ENCODE measurements at places on chromosomes 12 and 14.
A peak's percentile ranks its signal among the peaks of the same experiment; 100 is the strongest.

DNA sequence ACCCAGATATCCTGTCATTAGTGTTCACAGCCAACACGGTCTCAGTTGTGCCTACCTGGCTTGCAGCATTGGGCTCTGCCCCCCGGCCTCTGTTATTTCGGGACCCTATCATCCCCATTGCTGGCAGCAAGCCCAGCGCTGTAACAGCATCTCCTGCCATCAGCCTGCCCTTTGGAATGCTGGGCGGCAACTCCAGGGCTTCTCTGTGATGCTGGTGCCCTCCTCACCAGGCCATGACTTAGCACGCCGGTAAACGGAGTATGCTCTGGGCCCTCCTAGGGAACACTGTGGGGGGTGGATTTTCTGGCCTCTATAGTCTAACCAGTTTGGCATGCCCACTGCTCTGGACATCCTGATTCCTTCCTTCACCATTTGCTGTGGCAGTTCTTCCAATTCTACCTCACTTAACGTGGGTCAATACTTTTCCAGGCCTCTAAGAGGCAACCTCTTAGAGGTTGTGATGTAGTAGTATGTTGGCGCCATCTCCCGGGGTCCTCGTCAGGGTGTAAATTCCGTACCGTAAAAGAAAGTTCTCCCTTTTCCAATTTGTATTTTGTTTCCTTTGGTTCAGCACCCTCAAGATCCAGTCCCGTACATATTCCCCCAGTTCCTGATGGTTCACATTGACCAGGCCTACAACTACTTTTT lies 80.0 kb downstream of the SINHCAF start:
- no peak for DNase-seq

- DNase-seq: no peak
Observed at GRCh38 chr14:103695296-103696069, 19.8 kb downstream of the XRCC3 start.

DNA sequence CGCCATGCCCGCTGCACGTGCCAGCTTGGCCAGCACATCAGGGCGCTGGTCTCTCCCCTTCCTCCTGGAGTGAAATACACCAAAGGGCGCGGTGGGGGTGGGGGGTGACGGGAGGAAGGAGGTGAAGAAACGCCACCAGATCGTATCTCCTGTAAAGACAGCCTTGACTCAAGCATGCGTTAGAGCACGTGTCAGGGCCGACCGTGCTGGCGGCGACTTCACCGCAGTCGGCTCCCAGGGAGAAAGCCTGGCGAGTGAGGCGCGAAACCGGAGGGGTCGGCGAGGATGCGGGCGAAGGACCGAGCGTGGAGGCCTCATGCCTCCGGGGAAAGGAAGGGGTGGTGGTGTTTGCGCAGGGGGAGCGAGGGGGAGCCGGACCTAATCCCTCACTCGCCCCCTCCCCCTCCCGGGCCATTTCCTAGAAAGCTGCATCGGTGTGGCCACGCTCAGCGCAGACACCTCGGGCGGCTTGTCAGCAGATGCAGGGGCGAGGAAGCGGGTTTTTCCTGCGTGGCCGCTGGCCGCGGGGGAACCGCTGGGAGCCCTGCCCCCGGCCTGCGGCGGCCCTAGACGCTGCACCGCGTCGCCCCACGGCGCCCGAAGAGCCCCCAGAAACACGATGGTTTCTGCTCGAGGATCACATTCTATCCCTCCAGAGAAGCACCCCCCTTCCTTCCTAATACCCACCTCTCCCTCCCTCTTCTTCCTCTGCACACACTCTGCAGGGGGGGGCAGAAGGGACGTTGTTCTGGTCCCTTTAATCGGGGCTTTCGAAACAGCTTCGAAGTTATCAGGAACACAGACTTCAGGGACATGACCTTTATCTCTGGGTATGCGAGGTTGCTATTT lies 914 bp upstream of the CCND2 start:
- peak; percentile 79 for DNase-seq

GRCh38 chr12:111303531-111303930 lies 65.4 kb downstream of the PHETA1 start:
- DNase-seq: no peak

DNA sequence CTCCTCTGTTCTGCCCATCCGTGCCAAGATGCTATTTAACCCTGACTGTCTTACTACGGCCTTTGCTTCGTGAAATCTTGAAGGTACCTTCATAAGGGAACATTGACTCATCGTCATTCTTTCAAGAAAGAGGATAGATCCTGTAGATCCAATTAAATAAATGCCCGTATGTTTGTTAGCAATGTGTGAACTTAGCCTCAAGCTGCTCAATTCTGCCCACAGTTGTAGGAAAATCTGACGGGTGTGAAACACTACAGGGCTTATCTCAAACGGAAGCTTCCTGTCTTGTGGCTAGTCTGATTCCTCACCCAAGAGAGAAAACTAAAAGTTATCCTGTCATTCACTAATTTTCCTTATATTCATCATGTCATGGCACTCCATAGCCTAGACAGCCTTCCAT lies 168.0 kb upstream of the TBX3 start:
- DNase-seq: no peak

GRCh38 chr12:57340104-57340503 lies 89.1 kb upstream of the STAC3 start:
- no peak for DNase-seq

- no peak for DNase-seq
Observed at GRCh38 chr12:90327793-90328743, 619.4 kb upstream of the ATP2B1 start.

GRCh38 chr12:110501399-110501751 lies 536 bp downstream of the VPS29 start:
- DNase-seq: peak; percentile 5

- DNase-seq: no peak
Observed at GRCh38 chr12:27221625-27222387, 22.3 kb upstream of the STK38L start.

- DNase-seq: no peak
Observed at GRCh38 chr14:24399999-24400718, 1.4 kb downstream of the NYNRIN start.

DNA sequence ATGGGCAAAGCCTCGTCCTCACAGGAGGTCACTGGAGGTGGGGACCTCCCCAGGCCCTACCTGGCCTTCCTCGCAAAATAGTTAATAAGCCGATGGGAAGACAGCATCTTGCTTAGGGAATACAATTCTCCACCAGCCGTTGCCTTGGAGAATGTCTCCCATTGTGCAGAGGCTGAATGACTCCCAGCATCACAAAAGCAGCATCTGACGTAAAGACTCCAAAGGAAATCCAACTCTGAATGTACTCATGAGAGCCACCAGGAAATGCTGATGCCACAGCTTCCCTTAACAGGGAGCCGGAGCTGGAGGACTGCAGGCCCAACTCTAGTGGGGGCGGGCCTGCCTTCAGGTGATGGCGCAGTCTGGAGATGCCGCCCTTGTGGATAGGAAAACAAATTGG lies 15.5 kb downstream of the CCDC63 start:
- DNase-seq: no peak

DNA sequence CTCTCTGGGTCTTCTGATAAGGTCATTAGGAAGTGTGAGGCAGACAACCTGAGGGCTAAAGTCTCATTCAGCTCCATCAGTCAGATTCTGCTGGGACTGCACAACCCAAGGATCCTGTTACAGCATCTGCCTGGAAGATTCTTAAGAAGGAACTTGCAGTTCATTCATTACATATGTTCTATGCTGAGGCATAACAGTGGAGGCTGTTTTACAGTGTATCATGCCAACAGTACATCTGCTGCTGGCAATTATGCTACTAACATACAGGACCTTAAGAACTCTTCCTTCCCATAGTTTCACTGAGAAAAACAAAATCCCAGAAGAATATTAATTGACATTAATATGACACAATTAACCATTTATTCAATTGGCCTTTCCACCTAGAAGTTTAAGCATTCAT lies 968.6 kb downstream of the DIO2 start:
- no peak for DNase-seq

DNA sequence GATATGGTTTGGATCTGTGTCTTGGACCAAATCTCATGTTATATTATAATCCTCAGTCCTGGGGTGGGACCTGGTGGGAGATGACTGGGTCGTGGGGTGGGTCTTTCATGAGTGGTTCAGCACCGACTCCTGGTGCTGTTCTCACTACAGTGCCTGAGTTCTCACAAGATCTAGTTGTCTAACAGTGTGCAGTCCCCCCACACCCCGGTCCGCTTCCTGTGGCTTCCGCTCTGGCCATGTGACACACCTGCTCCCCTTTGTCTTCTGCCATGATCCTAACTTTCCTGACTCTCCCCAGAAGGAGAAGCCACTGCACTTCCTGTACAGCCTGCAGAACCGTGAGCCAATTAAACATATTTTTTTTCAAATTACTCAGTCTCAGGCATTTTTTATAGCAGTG lies 1262.2 kb downstream of the TMEM121 start:
- no peak for DNase-seq

DNA sequence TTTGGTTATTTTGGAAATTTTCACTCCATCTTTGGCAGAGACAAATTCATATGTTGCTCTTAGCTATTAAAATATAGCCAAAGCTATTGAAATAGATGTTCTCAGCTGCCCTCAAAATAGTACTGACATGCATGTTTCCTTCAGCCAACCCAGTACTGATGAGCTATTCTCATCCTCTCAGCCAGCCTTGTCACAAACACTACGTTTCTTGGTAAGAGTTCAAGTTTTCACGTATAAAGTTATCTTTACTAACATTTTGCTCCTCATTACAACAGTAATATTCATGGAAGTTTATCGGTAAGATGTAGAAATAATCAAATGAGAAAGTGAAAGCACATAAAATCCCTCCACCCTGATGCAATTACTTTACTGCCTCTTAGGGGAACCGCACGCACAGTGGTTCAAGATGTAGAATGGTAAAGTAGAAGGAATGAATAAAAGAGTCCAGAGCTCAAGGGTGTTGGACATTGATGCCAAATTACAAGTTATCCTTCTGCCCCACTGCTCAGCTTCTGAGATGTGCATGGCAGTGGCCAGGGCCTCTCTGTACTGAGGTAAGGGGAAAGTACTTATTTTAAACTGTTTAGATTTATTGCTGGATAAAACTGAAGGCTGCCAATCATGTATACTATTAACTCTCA lies 20.7 kb downstream of the GCH1 start:
- DNase-seq: no peak

- no peak for DNase-seq
Observed at GRCh38 chr12:68291396-68292036, 38.1 kb upstream of the IL22 start.

DNA sequence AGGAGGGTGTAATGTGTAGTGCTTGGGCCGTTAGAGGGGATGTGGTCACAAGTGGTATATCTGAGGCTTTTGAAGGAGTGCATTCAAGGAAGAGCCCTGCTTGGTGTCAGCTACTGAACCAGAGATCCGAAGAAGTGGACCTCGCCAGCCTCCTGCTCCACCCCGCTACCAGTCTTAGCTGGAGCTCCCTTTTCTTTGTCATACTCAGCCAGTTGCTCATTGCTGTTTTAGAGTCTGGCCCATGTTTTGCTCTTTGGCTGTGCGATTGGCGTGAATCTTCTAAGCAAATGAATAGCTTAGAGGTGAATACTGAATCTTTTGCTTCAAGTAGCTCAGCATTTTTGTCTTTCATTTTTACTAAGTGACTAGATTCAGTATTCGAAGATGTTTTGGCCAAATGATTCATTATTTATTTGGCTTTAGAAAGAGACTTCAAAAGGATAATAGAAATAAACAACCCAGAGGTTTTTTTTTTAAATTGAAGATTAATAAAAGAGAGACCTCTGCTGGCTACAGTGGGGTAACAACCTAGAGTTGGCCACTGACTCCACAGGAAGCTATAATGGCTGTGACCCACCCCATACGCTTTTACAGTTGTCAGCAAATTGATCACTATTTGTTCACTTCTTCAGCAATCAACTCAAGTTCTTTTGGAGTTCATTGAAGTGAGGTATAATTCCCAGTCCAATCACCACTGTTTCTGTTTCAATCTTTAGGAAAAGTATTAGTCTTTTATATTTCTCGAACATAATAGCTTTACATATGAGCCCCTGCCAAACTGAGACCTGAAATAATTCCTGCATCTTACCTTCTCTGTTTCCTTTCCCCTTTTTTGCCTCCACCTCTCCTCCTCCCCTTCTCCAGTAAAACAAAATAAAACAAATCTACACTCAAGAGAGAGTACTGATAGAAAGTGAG lies 19.9 kb downstream of the CDKN1B start:
- no peak for DNase-seq

DNA sequence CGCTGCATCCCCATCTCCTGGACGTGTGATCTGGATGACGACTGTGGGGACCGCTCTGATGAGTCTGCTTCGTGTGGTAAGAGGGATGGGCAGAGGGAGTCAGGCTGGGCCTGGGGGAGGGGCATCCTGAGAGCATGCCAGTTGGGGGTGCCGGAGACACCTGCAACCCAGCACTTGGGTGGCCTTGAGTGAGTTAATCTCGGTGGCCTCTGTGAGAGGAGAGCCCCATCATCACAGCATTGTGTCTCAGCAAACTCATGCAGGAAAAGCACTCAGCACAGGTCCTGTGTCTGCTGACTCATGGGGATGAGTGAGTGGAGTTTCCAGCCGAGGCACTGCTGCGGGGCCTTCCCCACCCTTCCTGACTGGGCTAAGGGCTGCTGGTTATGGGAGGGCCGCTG lies 19.6 kb upstream of the LRP1-AS start:
- peak; percentile 38 for DNase-seq
